Breast epithelium (tissue), 4 donors: ENCODE measurements at places on chromosomes 2 and 18. TPM values are rescaled to one million over a fixed set of nuclear protein-coding genes. Genes with fewer than 3 reads are reported as not detected.

DNA sequence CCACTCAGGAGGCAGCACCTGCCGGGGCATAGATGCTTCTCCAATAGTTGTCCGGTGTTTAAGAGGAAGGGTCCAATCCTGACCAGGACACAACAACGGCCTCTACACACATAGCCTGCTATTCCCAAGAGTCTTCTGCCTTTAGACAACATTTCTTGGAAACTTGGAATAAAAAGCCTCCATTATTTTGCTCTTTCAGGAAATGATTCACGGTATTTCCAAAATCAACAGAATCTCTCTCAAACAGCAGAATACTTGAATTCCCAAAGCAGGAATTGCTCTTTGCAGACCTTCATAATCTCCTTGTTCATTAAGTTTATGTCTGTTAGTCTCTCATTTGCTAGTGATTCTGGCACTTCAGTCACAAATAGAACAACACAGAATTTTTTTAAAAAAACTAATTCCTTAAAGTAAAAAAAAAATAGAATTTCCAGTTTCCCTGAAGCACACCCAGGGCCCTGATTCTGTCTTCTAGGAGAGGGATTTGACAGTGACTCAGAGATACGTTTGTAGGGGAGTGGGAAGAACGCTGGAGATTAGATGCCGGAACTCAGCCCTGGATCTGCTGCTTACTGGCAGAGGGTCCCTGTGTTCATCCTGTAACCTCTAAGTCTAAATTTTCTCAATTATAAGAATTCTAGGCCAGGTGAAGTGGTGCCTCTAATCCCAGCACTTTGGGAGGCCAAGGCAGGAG is 74.7 kb downstream of the NAB1 start:
- no peak for DNase-seq

DNA sequence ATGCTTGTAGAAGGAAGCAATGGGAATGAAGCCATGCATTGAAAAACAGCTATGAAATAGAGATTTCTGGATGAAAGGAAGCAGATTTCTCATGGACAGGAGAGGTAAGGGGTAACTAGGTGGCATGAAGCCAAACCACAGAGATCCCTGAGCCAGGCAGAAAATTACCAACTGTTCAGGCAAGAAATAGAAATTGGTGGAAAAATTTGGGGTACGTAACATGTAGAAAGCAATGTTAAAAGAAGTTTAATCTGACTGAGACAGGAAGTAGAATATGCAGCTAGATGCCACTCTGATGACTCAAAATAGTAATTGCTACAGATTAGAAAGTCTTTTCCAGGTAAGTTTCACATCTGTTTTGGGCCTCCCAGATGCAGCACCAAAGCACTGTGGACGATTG is 928.5 kb upstream of the CELF4 start:
- DNase-seq, result no peak

DNA sequence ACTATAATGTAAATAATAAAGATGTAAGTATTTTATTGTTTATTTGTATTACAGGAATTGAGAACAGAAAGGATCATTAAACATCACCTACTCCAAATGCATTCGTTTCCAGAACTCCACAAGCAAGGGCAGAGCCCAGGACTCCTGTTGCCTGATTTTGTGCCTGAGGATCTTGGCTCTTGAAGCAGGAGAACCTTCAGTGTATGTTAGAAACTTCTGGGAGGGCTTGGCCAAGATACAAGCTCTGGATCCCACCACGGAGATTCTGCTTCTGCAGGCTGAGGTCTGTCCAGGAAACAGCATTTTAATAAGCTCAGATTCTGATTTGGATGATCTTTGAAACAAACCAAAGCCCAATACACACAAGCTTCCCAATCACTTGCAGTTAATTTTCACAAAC is 142.4 kb upstream of the SOX11 start:
- DNase-seq, result no peak

DNA sequence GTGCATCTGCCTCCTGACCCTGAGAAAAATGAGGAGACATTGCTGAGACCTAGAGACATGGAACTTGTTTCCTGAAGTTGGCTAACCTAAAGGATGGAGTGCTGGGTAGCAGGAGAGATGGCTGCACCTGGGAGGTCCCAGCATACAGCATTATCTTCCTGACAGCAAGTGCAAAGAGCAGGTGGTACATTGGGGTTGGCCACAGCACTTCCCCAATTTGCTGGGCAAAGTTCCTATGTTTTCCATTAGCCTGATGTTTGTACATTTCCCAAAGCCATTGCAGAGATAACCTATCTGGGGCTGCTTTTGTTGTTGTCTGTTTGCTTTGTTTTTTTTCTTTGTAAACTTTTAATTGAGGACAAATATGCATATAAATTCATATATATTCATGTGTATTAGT is 296.7 kb downstream of the HRH4 start:
- DNase-seq, result no peak

- no peak for DNase-seq
These were observed 11.1 kb upstream of the DCTN1 start for GRCh38 chr2:74391209-74391579.

Gene IL36A
- not detected for total RNA-seq

Gene OR6B2
- total RNA-seq, result not detected

Gene ST8SIA3
- not detected for total RNA-seq

Gene UPP2
- not detected for total RNA-seq
